ENCODE measurements at places on chromosomes 7 and 10. TPM values are rescaled to one million over a fixed set of nuclear protein-coding genes. Genes with fewer than 3 reads are reported as not detected.

Gene FHIP2A
- polyA plus RNA-seq: 4.8 TPM

Gene EBLN1
- not detected for polyA plus RNA-seq

Gene ANLN
- 0.62 TPM for polyA plus RNA-seq

Gene CRPPA
- polyA plus RNA-seq: 1.4 TPM

Gene TMEM176B
- polyA plus RNA-seq: 18.9 TPM
